ENCODE measurements at places on chromosomes 6 and 20.
A peak's percentile ranks its signal among the peaks of the same experiment; 100 is the strongest.

GRCh38 chr6:68649669-68650068, 14.6 kb downstream of the ADGRB3 start:
- DNase-seq, result no peak

GRCh38 chr20:36872852-36873251, 3.1 kb upstream of the TLDC2 start:
- no peak for DNase-seq

DNA sequence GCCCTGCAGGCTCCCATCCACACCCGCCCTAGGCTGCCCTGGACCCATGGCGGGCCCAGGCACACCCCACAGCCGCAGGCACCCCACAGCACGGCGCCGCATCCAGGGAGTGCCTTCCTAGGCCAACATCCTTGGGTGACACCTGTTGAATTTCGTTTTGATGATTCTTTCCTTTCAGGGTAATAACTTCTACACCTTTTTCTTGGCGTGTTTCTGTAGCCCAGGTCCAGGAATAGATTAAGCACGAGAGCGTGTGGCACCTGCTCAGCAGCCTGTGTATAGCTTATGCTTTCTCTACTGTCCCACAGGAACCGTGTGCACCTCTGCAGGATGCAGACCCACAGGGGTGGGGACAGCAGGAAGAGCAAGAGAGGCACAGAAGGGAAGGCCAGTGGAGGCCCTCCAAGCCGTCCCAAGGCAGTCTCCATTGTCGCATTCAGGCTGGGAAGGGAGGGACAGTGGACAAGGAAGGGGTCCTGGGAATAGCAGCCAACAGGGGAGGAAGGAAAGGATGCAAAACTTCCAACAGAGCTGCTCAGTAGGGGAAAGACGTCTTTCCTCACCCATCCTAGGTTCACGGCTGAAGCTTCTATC, 118.1 kb upstream of the AFDN start:
- no peak for DNase-seq

DNA sequence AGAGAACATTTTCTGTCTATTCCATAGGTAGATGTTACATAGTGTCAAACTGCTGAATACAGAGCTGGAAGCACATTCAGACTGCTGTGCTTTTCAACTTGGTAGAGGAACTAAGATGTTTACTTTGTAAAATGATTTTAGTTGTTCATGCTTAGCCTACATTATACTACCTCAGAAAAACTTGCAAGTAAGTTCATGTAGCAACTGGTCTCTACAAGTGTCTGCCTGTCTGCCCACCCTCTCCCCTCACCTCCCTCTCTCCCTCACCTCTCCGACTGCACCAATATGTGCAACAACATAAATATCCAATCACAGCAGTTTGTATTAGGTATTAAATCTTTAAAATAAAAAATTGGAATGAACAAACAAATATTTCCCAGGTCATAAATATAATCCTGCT, 25.3 kb downstream of the ELOVL4 start:
- DNase-seq, result no peak

GRCh38 chr6:77038807-77039206, 424.5 kb downstream of the HTR1B start:
- DNase-seq, result no peak

- no peak for DNase-seq
Measured at GRCh38 chr6:111265842-111266241, 178.5 kb downstream of the SLC16A10 start.

DNA sequence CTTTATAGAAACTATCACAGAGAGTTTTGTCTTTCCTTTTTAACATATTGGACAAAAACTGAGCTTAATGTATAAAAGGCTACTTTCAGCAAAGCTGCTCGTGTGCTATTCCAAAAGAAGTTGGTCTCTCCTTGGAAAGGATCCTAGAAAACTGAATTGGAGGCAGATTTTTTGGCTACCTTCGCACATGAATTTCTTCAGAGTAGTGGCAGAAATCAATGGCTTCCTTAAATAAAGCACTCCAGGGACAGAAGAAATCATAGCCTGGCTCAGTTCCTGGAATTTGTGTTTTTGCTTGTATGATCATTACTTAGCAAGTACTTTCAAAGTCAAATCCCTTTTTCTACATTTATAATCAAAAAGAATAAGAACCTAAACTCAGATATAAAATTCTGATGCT, 780.3 kb downstream of the PHF3 start:
- DNase-seq, result no peak

DNA sequence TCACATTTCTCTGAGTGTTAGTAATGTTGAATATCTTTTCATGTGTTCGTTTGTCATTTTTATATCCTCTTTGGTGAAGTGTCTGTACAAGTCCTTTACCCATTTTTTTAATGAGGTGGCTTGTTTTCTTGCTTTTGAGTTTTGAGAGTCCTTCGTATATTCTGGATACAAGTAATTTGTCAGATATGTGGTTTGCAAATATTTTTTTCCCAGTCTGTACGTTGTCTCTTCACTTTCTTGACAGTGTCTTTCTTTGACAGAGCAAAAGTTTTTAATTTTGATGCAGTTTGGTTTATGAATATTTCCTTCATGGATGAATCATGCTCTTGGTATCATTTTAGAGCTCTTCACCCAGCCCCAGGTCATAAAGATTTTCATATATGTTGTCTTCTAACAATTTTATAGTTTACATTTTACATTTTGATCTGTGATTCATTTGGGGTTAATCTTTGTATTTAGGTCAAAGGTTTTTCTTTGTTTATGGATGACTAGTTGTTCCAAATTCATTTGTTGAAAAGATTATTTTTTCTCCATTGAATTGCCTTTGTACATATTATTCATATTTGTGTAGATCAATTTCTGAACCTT, 152.5 kb downstream of the MRPL14 start:
- DNase-seq, result no peak

DNA sequence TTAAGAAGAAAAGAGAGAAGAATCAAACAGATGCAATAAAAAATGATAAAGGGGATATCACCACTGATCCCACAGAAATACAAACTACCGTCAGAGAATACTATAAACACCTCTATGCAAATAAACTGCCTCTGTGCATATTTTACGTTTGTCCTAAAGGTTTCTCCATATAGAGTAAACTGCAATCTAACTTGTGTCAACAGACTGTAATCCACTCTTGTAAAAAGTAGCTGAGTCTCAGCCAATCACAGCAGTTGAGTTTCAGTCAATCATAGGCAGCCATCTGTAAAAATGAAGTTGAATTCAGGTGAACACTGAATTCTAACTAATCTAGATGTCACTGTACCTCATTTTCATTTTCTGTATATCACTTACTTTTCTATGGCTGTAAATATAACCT, 112.2 kb upstream of the SYNCRIP start:
- DNase-seq, result no peak

GRCh38 chr6:163405412-163406309, 8.9 kb upstream of the QKI start:
- no peak for DNase-seq

GRCh38 chr6:145569140-145569539, 166.2 kb downstream of the EPM2A start:
- DNase-seq, result no peak

- DNase-seq, result no peak
Measured at GRCh38 chr6:33450434-33450833, 3.9 kb upstream of the ZBTB9 start.

GRCh38 chr6:165448210-165448609, 138.8 kb upstream of the C6orf118 start:
- no peak for DNase-seq

GRCh38 chr6:168107191-168107983, 28.4 kb upstream of the FRMD1 start:
- DNase-seq, result no peak

DNA sequence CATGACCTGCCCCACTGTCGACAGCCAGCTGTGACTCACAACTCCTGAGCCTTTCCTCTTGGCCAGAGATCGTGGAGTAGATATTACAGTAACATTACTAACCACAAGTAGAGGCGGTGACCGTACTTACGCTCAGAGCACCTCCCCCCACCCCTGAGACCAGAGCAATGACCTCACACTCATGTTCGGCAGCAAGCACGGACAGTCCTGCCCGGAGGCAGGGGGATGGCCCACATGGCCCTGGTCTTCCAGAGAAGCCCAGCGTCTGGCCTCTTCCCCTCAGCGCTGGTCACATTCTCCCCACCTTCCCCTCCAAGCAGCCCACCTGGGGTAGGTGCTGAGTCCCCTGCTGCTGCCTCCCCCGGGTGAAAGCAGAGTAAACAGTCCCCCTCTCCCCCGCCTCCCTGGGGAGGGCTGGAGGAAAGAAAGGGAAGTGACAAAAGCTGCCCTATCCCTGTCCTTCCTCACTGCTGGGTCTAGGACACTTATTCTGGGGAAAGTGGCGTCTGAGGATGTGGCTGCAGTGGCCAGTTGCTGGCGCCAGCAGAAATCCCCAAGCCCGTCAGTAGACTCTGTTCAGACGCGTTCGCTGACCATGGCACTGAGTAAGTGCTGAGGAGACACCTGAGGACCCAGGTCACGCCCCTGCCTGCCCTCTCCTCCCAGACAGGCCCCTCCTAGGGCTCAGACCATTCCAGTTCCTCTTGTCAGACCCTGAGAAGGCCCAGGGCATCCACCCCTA, 68.5 kb downstream of the MRPL14 start:
- no peak for DNase-seq

DNA sequence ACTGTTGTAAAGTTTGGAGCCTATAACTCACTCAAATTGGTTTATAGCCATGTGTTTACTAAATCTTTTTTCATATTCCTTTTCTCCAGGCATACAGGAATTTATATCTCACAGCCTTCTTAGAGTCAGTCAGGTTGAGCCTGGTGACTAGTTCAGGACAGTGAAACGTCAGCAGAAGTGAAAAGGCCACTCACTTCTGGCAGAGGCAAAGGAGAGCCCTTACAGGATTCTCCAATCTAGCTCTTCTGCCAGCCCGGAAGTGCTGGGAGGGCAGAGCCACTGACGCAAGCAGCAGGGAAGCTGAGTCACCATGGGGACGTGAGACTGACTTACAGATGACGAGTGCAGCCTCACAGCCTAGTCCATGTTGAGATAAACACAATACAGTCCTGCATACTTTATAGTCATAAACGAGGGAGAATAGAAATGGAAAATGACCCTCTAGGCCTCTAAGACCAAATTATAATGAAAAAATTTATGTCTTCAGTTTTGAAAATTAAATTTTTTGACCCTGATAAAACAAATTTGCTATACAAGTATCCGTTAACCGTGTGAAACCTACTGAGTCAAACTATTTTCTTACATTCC, 1.3 kb downstream of the PXT1 start:
- peak; percentile 48 for DNase-seq

DNA sequence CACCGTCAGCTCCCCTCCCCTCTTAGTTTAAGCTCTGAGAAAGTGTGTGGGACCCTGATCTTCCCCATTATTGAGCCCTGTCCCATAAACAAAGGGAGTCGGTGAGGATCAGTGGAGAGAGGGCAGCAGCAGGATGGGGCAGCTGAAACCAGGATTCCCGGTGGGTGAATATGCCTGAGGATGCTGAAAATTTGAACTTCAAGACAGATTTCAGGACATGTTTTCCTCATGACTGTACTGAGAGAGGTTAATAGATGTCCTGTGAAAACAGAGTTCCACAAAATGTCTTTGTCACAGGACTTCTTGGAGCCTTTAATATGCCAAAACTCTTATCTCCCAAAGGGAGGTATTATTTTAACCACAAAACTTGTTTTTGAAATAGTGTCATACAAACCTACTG, 53.5 kb upstream of the SLC22A16 start:
- no peak for DNase-seq

DNA sequence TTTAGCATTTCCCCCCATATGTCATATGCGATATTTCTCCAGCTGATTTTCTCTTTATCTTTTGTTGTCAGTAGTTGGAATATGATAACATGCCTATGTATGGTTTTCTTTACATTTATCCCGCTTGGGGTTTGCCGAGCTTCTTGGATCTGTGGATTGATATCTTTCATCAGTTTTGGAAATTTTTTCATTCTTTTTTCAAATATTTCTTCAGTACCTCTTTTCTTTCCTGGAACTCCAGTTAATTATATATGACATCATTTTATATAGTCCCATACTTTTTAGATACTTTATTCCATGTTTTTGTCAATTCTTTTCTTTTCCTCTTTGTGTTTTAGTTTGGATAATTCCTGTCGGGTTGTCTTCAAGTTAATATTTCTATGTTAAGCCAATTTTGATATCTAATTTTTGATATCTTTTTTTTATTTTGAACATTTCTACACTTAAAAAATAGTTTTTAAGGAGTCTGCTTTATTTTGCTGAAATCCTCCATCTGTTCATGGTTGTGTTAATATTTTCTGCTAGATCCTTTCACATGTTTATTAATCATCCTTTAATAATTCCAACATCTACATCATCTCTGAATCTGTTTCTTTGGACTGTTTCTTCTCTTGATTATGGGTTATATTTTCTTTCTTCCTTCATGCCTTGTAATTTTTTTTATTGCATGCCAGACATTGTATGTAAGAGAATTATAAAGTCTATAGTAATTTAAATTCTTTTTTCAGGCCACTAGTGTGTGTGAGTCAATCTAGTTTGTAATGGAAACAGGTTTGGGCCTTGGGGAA, 9.5 kb downstream of the ZDHHC14 start:
- no peak for DNase-seq

DNA sequence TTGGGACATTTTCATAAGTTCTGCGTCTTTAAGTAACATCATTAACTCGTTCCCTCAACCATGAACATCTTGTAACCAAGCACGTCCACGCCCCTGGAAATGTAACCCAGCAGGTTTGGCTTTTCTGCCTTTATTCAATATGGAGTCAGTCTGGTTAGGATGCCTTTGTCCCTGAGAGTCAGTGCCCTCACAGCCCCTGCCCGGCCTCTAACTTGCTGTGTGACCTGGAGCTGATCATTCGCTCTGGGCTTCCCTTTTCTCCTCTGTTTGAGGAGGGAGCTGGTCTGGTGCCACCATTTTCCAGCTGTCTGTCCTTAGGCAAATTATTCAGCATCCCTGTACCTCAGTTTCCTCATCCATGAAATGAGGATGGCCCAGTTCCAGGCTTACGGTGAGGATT, 26.5 kb upstream of the ANGPT4 start:
- no peak for DNase-seq

DNA sequence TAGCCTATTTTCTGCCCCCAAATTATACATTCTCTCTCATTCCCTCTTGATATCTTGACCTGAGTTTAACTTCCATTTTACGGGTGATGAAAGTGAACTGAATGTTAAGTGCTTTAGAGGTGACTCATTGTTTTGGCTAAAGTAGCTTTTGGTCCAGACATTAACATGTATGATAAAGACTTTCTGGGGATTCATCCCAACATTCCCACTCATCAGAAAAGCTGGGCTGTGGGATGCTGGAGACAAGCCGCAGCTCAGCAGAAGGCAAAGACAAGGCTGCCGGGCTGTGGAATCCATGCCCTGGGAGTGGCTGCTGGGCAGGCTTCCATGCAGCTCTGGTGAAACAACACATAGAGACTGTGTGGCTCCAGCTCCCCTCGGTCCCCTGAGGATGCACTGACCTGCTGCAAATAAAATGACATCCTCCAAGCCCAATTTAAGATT, 89.9 kb upstream of the SYNDIG1 start:
- DNase-seq, result no peak

DNA sequence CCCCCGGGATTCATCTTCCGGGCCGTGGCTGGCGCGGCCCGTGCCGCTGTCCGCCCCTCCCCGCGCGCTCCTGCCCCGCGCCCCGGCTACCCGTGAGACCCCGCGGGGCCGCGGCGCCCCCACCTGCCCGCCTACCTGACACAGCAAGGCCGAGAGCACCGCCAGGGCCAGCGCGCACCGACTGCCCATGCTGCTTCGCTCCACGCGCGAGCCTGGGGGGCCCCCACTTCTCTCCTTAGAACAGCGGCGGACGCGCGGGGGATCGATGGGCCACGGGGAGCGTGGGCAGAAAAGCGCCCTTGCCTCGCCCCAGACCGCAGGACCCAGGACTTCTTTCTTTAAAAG, 955 bp downstream of the DLL1 start:
- DNase-seq, result no peak

- no peak for DNase-seq
Measured at GRCh38 chr6:77136086-77136485, 327.2 kb downstream of the HTR1B start.

GRCh38 chr6:150334790-150335783, 33.7 kb upstream of the IYD start:
- DNase-seq, result no peak
